ENCODE measurements at places on chromosomes 2 and 18.

GRCh38 chr2:130762910-130763385, 7.6 kb downstream of the AMER3 start:
- no peak for DNase-seq

DNA sequence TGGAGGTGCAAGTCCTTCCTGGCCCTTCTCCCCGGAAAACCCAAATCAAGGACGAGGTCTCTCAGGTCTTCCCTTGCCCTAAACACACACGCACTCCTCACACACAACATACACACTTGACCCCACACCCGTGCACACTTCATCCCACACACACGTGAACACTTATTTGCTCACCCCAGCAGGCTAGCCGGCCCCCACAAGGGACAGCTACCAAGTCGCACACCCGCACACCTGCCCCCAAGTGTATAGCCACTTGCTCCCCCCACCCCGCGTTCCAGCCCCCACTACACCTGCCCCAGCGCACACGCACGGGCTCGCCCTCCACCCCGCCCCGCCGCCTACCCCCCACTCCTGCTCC, 359 bp downstream of the TGFBRAP1 start:
- DNase-seq, result peak; percentile 25

DNA sequence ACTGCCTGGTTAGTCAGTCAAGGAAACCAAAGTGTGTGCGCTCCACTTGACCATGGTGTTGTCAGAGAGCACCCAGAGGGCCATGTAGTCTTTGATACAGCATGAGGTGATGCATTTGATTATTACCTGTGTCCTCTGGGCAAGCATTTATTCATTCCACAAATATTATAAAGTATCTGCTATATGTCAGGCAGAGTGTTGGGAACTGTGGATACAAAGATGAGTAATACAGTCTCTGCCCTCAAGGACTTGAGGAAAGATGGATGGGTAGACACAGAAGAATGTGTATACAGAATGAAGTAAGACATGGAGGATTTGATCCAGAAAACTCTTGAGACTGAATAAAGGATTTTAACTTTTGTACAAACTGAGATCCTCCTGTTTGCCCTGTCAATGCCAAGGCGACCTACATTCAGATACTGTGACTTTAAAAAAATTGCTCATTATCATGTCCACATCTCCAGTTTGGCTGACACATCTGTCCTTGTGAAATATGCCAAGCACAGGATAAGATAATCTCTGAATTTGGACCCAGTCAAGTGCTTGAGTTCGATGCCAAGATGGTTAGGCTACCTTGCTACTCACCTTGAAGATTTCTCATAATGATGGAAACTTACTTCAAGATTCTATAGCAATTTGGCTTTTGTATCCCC, 50.8 kb downstream of the ACYP2 start:
- DNase-seq, result no peak

- no peak for DNase-seq
These were observed 520.3 kb downstream of the SOX11 start for GRCh38 chr2:6212491-6212890.

DNA sequence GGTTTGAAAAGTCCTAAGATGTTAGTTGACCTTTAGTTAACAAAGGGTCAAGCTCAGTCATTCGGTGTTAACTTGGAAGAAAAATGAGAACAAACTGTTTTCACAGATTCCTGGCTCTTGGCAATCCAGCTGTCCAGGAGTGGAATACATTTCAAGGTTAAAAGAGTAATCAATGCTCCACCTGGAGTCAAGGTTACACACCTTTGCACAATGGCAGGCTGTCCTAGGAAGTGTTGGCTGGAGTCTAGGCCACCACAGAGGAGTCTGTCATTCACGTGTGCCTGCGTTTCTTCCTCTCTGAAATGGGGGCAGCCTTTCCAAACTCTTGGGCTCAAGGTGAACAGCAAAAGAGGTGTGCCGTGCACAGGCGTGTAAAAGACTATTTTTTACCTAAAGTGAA, 6.3 kb upstream of the ID2 start:
- DNase-seq, result no peak

- DNase-seq, result no peak
These were observed 439.2 kb downstream of the PIK3C3 start for GRCh38 chr18:42394238-42394637.

DNA sequence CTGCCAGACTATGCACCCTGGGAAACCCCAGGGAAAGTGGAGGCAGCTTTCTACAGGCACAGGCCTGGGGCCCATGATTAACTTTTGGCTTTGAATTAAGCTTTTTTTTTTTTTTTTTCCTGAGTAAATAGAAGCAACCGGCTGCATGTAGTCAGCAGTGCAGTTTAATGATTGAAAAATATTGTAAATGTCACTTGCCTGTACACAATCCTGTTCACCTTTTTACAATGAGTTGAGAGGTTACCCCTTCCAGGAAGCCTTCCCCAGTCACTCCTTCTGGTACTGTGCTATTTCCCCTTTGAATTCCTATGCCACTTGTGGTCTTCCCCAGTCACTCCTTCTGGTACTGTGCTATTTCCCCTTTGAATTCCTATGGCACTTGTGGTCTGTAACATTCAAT, 475.6 kb downstream of the TDRD15 start:
- no peak for DNase-seq

DNA sequence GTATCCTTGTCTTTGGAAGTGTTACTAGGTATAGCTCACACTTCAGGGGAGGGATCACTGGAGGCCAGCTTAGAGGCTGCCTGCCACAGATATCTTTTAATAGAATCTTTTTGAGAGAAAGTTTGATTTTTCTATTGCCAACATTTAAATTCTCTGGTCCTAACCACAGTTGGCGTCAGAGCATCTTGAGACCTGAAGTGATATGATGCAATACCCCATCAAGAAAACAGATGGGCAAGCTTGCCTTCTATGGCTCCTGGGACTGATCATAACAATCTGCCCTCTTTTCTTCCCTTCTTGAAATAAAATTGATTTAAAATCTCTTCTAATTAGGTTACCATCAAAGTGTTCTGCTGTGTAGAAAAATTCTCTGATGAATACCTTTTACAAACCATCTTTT, 105.5 kb upstream of the ACKR3 start:
- no peak for DNase-seq

- no peak for DNase-seq
These were observed 15.8 kb downstream of the KYNU start for GRCh38 chr2:142893241-142893640.

DNA sequence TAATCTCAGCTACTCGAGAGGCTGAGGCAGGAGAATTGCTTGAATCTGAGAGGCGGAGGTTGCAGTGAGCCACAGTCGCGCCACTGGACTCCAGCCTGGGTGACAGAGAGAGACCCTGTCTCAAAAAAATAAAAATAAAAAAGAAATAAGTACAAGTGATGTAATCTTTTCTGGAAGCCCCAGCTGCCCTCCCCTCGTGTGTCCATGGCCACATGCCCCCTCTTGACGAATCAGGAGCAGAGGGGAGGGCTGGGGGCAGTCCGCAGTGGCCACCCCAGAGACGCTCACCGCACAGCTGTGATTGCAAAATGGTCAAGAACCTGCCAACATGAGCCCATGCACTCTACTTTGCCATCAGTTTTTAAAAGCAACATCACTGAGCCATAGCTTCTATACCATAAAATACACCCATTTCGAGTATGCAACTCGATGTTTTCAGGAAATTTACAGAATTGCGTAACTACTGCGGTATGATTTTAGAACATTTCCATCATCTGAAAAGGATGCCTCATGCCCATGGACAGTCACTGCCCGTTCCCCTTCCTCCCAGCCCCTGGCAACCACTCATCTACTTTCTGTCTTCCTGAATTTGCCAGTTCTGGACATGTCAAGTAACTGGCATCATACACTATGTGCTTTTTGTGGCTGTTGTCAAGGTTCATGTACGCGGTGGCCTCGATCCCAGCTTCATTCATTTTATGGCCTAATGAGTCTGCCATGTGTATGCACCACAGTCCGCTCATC, 88.1 kb downstream of the NDUFA10 start:
- DNase-seq, result no peak

- DNase-seq, result no peak
These were observed 105.6 kb upstream of the EPB41L3 start for GRCh38 chr18:5649439-5649838.

DNA sequence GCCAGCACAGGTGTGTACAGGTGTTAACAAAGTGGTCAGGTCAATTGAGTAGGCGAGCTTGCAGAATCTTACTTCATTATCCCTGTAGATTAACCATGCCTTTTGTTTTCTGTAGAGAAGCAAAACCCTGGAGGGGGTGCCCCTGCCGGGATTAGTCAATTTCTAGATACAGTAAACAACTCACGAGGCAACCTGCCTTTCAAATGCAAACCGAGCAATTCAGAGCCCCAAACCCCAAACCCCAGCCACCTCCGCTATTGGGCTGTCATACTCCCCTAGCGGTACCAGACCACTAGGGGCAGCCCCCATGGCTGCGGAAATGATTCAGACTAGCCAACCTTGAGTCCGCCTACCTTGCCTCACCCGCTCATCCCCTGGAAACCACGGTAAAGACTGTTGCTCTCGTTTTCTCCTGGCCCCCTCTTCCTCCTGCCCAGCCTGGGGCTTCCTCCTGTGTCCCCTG, 61.4 kb upstream of the KIF5C start:
- DNase-seq, result no peak

DNA sequence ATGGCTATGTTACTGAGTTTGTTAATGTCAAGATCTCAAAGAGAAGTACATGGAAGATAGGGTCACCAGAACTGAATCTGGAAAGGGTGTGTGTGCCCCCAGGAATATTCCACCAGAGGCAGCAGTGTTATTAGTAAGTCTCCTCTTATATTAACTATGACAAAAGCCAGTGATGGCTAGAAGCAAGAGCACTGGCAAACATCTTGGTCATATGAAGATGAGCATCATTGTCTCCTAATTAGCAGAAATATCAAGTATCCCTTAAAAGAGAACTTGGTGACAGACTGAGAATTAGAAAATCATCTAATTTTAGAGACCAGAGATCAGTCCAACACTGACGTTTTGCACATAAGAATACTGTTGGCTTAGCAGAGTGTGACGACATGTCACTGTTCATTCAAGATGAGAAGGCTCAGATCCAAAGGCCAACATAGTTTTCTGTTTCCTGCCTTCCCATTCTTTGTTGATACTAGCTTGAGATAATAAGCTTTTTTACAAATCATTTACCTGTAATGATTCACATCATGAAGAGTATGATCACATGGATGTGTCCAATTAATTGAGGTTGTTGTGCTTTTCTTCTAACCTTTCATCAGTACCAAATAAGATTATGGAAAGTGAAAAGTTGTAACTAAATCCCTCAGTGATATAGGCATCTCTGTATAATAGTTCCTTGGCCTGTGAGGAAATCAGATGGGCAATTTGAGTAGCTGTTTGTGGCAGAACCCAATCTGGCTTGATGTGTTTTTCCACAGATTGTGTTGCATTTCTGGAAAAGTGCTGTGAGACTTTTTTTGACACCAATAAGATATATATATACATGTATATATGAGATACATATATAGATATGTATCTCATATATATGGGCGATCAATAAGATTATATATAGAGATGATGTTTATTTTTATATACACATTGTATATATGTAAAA, 44.5 kb downstream of the MAPRE2 start:
- DNase-seq, result peak; percentile 95

DNA sequence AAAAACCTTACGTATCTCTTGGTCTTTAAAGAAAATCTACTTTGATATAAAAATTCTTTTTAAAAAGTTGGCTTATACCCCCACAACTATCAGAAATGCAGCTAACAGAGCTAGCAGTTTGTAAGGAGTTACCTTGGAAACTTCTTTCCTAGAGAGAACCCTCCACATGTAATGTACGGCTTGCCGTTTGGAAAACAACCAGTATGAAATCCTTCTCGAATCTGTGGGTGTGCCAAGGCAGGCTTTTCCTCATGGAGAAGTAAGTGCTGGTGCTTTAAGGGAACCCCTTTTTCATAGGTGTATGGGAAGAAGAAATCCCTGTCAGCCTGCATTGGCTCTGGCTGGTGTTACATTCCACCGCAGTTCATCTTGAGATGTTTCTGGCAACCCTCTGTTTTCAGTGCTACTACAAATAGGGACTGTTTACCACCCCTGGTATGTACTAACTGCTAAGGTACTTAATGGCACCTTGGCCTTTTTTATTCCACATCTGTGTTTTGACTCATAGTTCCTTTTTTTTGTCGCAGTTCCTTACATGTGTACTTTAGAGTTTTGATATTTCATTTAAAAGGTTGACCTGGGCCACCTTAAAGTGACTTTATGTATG, 248.4 kb downstream of the FHOD3 start:
- no peak for DNase-seq

- DNase-seq, result no peak
These were observed 158.3 kb downstream of the GULP1 start for GRCh38 chr2:188449971-188450370.

- DNase-seq, result peak; percentile 75
These were observed 86.8 kb upstream of the SP3 start for GRCh38 chr2:174051741-174052583.

DNA sequence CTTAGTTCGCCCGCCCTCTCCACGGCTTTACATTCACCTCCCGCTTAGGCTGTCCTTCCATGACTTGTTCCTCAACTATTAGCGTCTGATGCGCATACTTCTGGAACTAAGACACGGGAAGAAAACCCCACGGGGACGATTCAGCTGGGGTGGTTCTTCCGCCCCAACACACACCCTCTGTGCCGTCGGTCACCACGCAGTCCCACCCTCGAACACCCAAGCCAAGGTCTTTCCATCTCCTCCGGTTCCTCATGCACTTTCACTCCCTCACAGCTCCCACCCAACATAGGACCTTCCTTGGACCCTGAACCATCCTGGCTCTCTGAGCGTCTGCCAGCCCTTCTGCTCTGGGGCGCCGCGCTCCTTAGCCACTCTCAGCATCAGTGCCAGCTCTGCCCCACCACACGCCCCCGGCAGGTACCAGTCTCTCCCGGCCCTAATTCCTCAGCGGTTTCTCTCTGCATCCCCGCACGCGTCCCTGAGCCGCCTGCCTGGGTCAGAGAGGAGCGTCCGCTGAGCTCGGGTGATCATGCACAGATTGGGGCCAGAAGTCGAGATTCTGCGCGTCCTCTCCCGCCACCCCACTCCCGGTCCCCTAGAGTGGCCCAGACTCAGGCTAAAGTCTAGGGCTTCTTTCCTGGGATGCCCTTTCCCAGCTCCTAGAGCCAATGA, 522 bp upstream of the SRD5A2 start:
- no peak for DNase-seq

GRCh38 chr2:216023055-216023648, 9.8 kb upstream of the MREG start:
- peak; percentile 70 for DNase-seq

DNA sequence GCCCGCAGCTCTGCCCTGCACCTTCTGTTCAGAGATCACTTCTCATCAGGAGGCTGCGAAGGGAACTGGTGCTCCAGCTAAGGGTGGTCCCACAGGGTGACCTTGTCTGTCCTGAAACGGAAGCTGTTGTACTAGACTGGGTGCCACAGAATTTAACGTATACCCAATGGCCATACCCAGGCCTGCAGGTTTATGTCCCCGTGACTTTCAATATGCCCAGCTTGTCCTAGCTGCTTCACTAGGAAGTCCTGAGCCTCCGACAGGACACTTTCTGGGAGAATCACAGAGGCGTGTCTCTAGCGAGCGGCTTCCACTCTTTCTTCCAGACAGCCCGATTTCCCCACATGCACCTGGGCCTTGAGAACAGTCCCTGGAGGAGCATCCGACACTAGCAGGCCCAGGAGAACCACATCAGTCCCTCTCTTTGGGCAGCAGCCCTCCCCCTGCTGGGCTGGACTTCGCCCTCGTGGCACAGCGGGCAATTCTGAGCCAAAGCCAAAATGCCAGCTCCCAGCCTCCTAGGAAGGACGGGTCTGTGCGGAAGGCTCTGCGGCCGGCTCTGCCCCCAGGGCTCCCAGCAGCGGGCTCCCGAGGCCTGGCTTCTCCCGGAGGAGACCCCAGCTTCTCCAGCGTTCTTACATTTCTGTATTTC, 91.9 kb upstream of the OTOS start:
- DNase-seq, result no peak
